ENCODE measurements at places on chromosomes 13 and 19.

DNA sequence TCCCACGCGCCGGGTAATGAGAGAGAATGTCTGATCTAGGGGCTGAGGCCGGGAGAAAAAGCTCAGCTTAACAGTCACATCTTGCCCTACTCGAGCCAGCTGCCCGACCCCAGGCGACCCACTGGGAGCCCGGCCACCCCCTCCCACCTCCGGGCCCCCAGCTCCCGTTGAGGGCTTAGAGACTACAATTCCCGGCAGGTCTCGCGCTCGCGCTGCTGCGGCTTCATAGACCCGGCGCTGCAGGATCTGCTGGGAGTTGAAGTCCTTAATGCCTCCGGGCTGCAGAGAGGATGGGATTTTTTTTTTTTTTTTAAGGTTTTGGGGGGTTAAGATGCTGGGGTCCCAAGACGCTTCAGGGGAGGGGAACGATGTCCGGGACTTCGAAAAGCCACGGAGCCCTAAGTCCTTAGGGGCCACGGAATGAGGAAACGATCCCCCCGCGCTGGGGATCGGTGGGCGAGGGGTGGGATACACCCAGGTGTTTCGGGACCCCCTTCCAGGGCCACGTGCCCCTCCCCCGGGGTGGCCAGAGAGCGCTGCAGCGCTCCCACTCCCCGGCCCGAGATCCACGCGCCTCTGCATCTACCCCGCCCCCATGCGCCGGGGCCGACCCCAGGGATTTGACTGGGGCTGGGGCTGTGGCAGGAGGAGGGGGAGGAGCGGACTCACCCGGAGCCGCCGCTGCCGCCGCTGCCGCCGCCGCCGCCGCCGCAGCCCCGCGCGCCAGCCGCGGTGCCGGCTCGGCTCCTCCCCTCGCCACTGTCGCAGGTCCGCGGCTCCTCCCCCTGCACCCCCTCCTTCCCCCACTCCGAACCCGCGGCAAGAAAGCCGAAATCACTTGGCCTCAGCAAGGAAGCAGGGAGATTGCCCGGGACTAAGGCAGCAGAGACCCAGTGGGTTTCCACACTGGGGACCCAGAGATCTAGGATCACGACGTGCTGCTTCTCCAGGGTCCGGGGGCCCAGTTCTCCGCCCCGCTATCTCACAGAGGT, at the start of gene SYT3:
Gene SYT3, minus strand, starts transcription at position 761 of the 992 bp plus-strand sequence. CDS start 2,470 bp downstream, outside the sequence.
- no peak for DNase-seq

- no peak for DNase-seq
Measured at GRCh38 chr19:41457241-41457640, 14.3 kb downstream of the ERICH4 start.

DNA sequence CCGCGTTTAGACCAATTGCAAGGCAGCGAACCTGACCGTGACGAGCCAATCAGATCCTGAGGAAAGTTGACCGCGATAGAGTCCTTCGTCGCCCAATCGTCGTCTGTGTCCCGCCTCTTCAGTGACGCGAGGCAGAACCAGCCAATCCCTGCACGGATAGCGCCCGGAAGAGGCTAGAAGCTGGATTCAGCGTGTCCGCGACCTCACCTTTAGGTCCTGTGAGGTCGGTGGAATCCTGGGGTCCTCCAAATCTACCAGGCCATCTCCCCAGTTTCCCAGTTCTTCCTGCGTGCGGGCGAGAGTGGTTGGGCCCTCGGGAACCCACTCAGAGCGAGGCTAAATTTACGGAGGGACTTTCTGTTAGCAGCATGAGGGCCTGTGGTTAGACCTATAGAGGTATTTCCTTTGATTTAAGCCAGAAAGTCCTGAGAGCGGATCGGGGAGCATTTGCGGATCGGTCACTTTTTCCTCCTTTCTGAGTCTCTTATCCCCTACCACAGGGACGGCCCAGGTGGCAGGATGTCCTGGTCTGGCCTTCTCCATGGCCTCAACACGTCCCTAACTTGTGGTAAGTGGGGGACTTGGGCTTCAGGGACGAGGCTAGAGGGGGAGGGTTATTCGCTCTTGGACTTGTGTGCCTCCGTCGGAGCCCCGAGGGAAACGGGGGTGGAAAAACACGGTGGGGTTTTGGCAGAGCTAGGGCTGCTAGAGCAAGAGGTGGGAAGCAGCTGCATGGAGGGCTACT, at the start of gene MRPS12:
Gene MRPS12, plus strand, starts transcription at position 169 of the 745 bp plus-strand sequence. Its CDS starts 351 bp downstream, at position 520.
- peak; percentile 99 for DNase-seq

DNA sequence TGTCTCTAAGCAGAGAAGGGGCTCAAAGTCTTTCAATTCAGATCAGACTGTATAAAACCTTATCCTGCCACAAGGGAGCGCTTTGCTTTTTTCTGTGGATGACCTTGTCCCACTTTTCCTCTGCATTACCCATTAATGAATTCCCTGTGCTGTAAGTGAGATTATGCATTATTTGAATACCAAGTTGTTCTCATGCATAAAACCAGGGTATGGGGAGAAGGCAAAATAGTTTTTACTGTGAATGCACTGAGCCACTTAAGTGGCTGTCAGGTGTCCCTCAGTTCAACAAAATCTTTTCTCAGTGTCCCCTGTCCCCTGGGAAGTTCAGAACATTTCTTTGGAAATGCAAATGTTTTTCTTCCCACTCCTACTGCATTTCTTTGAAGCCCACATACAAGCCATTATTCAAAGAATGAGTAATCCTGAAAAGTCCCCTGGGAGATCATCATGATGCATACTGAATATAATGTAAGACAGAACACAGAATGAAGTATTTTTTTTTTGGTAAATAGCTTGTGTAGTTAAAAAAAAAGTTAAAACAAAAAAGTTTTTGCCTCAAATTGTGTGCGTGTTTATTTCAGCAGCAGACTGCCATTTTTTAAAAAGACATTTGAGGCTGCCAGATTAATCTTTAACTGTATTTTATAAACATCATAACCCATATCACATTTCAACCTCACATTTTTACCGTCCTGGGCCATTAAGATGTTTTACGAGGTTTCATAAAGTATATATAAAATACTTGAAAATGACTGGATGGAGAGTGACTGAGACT, 506.7 kb upstream of the PCDH9 start:
- DNase-seq = no peak

- no peak for DNase-seq
Measured at GRCh38 chr19:49595819-49596404, 4.9 kb downstream of the PRR12 start.

- DNase-seq = no peak
Measured at GRCh38 chr13:19181021-19181620, 503 bp downstream of the TUBA3C start.

- DNase-seq = peak; percentile 3
Measured at GRCh38 chr19:58009666-58010301, 7.2 kb upstream of the ZNF606 start.

GRCh38 chr13:108895220-108895704, 265.9 kb downstream of the MYO16 start:
- no peak for DNase-seq

GRCh38 chr13:75507027-75508001, 25.3 kb upstream of the TBC1D4 start:
- no peak for DNase-seq

GRCh38 chr13:101289764-101290163, 126.5 kb downstream of the NALCN start:
- DNase-seq = no peak

- no peak for DNase-seq
Measured at GRCh38 chr13:61202042-61202441, 213.6 kb downstream of the PCDH20 start.

GRCh38 chr13:111410232-111411021, 90.0 kb downstream of the TEX29 start:
- no peak for DNase-seq

- DNase-seq = no peak
Measured at GRCh38 chr19:30558793-30559192, 186.6 kb downstream of the ZNF536 start.

GRCh38 chr19:11534948-11535347, 3.7 kb upstream of the CNN1 start:
- no peak for DNase-seq

GRCh38 chr19:56295531-56296455, 18.8 kb downstream of the ZSCAN5A start:
- no peak for DNase-seq

DNA sequence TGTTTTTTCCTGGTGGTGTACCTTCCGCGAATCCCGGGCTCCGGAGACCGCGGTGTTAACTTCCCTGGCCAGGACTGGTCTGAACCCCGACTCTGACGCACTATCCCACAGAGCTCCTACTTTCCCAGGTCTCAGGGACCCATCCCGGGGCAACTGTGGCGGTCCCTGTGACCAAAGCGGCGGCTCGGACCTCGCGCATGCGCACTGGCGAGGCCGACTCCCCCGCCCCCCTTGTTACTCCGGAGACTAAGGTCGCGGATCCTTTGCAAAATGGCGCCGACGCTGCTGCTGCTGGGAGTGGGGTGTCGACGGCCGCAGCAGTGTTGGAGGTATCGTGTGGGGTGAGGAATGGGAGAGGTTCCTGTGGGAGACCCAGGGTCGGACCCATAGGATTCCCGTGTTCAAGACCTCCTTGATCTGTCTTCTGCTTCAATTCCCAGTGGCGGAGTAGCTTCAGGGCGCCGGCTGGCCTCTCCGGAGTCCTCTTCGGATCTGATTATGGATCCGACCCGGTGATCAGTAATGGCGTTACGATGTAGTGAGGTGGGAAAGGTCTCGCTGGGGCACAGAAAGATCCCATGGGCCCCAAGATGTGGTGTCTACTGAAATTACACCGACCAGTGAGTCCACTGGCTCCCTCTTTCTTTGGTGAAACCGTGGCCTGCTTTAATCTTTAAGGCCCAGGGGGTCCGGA, 66.6 kb upstream of the ZNF527 start:
- DNase-seq = no peak

DNA sequence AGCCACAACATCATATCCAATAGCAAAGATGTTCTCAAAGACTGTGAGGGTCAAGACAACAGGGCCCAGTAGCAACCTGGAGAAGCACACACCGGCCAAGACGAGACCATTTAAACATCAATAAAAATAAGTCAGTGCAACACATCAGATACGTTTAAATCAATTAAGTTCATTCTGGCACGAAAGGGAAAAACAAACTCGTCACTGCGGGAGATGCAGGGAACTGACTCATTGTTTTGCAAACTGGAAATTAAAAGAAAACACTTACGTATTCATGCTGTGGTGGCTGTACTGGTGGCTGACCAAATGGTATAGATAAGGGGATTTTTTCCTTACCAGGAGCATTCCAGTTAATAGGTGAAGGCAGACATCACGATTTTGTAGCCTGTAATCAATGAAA, 26.3 kb upstream of the SLC15A1 start:
- DNase-seq = no peak

DNA sequence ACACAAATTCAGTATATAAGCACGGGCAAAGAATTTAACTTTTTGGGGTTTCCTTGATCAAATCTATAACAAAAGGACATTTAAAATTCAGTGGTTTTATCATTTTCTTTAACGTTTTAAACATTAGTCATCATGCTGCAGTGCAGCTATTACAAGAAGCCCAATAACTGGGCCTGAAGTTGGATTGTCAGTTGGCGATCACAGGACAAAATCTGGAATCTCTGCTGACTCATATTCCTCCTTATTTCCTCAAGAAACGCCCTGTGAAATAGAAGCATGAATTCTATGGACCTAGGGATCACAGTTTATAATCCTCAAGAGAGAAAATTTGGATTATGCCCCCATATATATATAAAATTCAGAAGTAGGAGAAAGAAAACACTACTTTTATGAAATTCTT, 971.6 kb upstream of the MIR17HG start:
- no peak for DNase-seq

DNA sequence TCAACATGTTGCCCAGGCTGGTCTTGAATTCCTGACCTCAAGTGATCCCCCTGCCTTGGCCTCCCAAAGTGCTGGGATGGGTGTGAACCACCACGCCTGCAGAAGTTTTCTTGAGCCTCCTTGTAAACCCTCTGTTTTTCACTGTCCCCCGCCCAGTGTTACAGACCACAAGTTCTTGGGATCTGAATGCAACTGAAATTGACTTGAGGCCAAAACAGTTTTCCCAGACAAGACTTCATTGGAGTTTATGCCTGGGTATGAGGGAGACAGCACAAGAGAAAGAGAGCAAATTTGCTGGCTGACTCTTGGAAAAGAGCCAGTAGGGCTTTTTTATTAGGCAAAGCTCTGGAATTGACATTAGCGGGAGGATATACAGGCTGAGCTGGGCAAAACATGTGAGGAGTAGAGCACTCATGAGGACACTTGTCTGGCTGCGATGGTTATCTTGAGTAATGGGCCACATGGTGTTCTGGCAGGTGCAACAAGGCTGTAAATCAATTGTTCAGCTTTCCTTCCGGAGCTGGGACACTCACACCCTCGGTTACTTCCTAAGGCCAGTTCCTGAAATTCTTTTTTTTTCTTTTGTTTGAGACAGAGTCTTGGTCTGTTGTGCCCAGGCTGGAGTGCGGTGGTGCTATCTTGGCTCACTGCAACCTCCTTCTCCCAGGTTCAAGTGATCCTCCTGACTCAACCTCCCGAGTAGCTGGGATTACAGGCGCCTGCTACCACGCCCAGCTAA, 12.7 kb upstream of the HNRNPL start:
- DNase-seq = peak; percentile 62

DNA sequence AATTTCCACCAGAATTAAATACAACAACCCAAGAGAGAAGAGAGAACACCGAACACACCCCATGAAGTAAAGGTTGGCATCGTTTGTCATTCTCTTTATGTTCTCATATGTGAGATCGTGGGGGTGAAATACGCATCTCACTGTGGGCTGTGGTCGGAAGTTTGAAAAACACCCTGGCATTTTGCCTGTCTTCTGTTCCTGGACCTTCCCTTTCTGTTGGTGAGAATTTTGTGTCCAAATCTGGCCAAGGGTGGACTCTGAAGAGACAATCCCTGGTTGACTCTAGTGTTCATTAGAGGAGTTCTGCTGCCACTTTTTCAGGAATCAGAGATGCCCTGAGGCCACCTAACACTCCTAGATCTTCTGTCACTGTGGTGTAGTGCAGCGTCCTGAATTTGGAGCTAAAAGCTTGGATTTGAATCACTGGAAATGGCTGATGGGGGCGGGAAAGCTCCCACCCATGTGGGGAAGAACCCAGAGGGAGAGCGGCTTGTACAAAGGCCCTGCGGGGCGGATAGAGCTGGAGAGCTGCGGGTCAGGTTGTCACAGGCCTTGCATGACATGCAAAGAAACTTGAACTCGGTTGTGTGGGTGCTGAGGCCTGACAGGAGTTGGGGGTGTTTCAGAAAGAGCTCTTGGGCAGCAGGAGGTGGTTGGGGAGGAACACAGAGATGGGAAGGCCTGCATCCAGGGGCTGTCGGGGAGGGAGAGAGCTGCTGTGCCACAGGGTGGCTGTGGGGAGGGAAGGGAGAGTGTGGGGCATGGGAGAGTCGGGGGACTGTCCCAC, 11.1 kb upstream of the SPATA13 start:
- DNase-seq = no peak

- DNase-seq = no peak
Measured at GRCh38 chr13:108915634-108916512, 286.5 kb downstream of the MYO16 start.

Measured in NCI-H446 treated with DMSO at 0.1 percent for 48 hours (cell line).